ENCODE measurements at places on chromosomes 1 and 21. TPM values are rescaled to one million over a fixed set of nuclear protein-coding genes. Genes with fewer than 3 reads are reported as not detected.

- DNase-seq = peak; percentile 72
Measured at GRCh38 chr1:47738560-47739182, 258.5 kb downstream of the TRABD2B start.

GRCh38 chr1:36231191-36231590, 6.9 kb downstream of the THRAP3 start:
- no peak for DNase-seq

DNA sequence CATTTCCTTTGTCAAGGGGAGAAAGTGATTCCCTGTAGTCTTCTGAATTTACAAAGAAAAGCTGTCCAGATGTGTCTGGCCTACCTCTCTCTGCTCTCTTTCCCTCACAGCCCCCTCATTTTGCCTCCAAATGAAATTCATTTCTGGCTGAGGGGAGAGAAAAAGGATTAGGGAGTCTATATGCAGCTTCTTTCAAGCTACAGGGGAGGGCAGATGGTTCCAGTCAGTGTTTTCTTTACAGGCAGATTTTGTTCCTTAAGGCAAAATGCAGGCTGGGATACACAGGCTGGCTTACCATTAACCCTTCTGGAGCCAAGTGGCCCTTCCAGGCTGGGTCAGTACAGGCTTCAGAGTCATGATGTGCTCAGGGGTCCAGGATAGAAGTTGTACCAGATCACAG, 198.1 kb upstream of the USP24 start:
- DNase-seq = no peak

DNA sequence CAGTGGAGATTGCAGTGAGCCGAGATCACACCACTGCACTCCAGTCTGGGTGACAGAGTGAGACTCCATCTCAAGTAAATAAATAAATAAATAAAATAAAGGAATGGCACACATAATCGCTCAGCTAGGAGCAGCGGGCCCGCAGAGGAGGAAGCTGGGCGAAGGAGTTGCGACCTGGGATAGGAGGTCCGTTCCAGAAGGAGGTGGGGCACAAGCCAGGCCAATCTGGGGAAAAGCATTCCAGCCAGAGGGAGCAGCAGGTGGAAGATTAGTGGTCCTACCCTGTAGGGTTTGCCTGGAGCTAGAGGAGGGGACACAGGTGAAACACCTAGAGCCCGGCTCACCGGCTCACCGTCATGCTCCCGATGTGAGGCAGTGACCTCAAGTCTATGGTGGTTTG, 40.3 kb upstream of the CASZ1 start:
- no peak for DNase-seq

DNA sequence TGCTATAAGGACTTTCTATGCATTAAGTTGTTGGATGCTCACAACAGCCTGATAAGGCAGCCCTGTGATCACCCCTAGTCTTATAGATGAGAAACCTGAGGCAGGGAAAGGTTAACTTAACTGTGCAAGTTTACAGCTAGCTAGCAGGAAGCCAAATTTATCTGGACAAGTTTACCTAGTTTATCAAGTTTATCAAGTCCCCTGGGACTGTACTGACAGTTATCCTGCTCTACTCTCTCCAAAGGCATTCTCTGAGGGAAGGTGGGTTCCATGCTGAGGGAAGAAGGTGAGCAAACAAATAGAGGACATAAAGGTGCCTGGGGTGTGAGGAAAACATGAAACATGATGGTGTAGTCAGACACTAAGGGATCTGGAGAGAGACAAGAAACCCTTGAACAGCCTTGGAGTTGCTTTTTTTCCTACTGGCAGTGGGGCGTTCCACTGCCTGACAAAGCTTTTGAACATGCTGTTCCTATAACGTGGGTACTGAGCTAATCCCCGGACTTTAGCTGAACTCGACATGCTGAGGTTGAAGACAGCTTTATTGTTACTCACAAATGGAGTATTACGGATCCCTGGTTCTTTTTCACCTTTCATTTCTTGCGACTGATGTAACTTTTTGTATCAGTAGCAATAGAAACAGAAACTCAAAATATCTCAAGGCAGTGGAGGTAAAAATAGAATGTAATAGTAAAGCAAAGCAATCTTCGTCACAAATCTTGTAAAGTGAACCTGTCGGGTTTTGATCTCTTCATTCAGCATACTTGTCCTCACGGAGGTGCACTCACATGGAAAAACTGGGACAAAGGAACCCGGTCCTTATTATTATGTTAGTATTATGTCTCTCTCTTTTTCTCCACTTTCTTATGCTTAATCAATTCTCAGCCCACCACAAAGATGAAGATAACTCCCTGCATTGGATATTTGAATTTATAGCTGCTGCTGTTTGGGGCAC, 42.4 kb upstream of the ESRRG start:
- no peak for DNase-seq

GRCh38 chr1:150561254-150561973, 12.2 kb downstream of the ADAMTSL4 start:
- DNase-seq = peak; percentile 94

DNA sequence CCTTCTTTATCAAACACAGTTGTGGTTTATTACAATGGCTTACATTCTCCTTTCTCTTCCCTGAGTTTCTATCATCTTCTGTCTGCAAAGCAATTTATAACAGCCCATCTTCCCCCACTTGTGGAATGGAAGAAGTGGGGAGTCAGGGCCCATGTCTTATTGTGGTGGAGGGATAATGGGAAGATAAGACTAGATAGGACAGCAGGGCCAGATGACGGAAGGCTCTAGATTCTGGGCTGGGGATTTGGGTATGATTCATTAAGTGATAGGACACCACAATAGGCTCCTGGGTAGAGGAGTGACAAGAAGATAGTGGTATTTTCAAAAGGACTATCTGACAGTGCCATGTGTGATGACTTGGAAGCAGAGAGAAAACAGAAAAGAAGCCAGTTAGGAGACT, 450.6 kb downstream of the TTLL7 start:
- DNase-seq = no peak

The CFHR5 gene
- polyA plus RNA-seq = not detected

The MTHFR gene
- polyA plus RNA-seq = 26.5 TPM

The CHIT1 gene
- polyA plus RNA-seq = 0.17 TPM
